Mesothelial cell of epicardium (in vitro differentiated cells): ENCODE measurements at places on chromosomes 1 and 21.

- H3K27me3 ChIP-seq = peaks cover 4% of the 10 kb centered on the region
- peaks cover 2% of the 10 kb centered on the region for H3K36me3 ChIP-seq
- DNase-seq = no peak
- peaks cover 2% of the 10 kb centered on the region for H3K4me1 ChIP-seq
- H3K27ac ChIP-seq = no peak overlapping the region
Observed at GRCh38 chr21:42595283-42596187, 57.9 kb upstream of the PDE9A start.

DNA sequence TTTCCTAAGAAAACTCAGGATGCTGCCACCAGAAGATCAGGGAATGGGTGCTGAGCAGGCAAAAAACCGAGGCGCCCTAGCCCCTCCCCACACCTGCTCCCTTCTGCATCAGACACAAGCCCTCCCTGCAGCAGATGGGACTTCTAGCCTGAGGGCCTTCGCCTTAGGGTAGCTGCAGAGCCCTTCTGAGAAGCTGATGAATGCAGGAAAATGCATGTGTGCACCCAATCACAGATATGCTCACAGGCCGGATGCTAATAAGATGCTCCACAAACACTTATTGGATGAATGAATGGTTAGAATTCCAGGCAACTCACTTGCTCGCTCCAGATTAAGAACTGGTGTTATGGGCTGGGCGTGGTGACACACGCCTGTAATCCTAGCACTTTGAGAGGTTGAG is 6.8 kb upstream of the C1orf210 start:
- H3K4me1 ChIP-seq = peaks cover 13% of the 10 kb centered on the region
- DNase-seq = no peak
- no peak overlapping the region for H3K4me3 ChIP-seq
- no peak overlapping the region for H3K27ac ChIP-seq

DNA sequence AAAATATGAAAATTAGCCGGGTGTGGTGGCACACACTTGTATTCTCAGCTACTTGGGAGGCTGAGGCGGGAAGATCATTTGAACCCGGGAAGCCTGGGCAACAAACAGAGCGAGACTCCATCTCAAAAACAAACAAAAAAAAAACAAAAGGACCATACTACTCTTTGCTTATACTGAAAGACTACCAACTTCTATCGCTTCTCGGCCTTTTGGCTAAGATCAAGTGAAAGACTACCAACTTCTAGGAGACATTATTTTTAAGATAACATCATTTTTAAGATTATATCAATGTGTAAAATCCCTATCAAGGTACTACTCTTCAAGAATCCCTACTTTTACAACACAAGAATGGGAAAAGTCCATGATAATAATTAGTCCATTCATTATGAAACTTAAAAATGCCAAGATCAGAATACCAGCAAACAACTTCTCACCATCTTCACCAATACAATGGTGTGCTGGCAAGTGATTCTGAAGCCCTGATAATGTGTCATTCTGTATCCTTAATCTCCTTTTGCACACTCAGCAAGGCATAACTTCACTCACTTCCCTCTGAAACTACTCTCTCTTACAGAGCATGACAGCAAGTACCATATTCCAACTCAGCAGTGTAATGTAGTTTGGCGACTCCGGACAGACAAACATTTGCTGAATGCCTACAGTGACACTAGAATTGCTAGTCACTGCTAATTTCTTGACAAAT is 1.7 kb downstream of the PTP4A2 start:
- peak overlapping the region; percentile 94 for H3K4me3 ChIP-seq
- H3K36me3 ChIP-seq = no peaks in the 10 kb centered on the region
- H3K27me3 ChIP-seq = no peaks in the 10 kb centered on the region

DNA sequence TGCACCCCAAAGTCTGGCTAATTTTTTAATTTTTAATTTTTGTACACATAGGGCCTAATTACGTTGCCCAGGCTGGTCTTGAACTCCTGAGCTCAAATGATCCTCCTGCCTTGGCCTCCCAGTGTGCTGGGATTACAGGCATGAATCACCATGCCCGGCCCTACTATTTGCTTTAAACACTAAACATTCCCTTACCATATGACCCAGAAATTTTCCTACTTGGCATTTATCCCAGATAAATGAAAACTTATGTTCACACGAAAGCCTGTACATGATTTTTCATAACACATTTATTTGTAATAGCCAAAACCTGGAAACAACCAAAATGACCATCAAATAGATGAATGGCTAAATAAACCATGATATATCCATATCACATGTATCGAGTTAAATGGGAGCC is 35.8 kb downstream of the NDUFS5 start:
- H3K4me1 ChIP-seq = peaks cover 2% of the 10 kb centered on the region
- no peak overlapping the region for H3K27ac ChIP-seq
- no peak for DNase-seq
- no peak overlapping the region for H3K4me3 ChIP-seq
- no peaks in the 10 kb centered on the region for H3K27me3 ChIP-seq

DNA sequence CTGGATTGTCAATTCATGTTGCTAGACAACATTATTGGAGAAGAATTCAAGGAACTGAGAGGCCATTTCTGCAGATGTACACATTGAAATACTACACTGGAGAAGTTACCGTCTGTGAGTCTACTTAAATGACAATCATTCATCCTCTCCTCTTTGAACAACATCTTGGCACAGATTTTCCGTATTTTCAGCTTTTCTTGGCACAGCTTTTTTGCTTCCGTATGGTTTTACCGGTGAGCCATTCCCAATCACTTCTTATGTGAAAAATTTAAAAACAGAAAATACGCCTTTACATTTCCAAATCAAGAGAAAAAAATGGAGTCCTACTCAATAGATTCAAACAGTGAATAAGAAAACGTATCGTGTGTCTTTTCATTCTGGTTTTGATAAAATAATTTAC is 1493.7 kb downstream of the AMY1C start:
- no peak for DNase-seq
- no peaks in the 10 kb centered on the region for H3K36me3 ChIP-seq
- no peak overlapping the region for H3K4me3 ChIP-seq
- H3K27ac ChIP-seq = peak overlapping the region; percentile 39

DNA sequence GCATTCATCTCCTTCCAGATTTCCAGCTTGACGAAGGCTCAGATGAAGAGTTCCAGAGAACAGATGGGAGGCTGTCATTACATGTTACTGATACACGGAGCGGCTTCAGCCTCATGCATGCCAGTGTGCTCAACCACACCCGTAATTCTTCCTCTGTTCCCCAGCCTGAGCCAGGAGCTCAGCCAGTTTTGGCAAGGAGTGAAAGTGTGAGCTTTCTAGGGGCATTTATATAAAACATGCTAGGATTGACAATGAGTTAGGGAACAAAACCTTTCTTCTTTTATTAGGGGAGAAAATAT is 290.4 kb upstream of the PLXNA2 start:
- H3K4me1 ChIP-seq = peaks cover 30% of the 10 kb centered on the region
- peaks cover 9% of the 10 kb centered on the region for H3K27me3 ChIP-seq
- no peak overlapping the region for H3K27ac ChIP-seq
- H3K4me3 ChIP-seq = no peak overlapping the region
- no peak for DNase-seq

GRCh38 chr21:31874812-31875212 is 2.0 kb downstream of the HUNK start:
- no peak for DNase-seq
- H3K27me3 ChIP-seq = no peaks in the 10 kb centered on the region
- peak overlapping the region; percentile 91 for H3K27ac ChIP-seq
- peak overlapping the region; percentile 89 for H3K4me3 ChIP-seq
- no peaks in the 10 kb centered on the region for H3K36me3 ChIP-seq
- peaks cover 61% of the 10 kb centered on the region for H3K4me1 ChIP-seq

- peaks cover 29% of the 10 kb centered on the region for H3K4me1 ChIP-seq
- no peaks in the 10 kb centered on the region for H3K36me3 ChIP-seq
- DNase-seq = no peak
- no peak overlapping the region for H3K4me3 ChIP-seq
Observed at GRCh38 chr1:185696422-185697150, 37.6 kb upstream of the HMCN1 start.

GRCh38 chr1:207923561-207923960 is 12.6 kb upstream of the CD34 start:
- H3K36me3 ChIP-seq = no peaks in the 10 kb centered on the region
- H3K27ac ChIP-seq = no peak overlapping the region
- peaks cover 53% of the 10 kb centered on the region for H3K27me3 ChIP-seq
- no peak overlapping the region for H3K4me3 ChIP-seq
- DNase-seq = no peak
